ENCODE measurements at places on chromosomes 16 and 17. TPM values are rescaled to one million over a fixed set of nuclear protein-coding genes. Genes with fewer than 3 reads are reported as not detected.

KRTAP3-2 gene
- not detected for total RNA-seq

PIPOX gene
- 0.53 TPM for total RNA-seq

NPIPA8 gene
- total RNA-seq, result 0.58 TPM

WIPF2 gene
- 22.0 TPM for total RNA-seq

Measured in activated CD8-positive, alpha-beta T cell treated with anti-CD3 and anti-CD28 coated beads, Interleukin-2, amount 10 ng/mL, durations not matched to agents 7 days and 5 days (primary cell).